Urothelium cell line (cell line): ENCODE measurements at places on chromosomes 12 and 14.

DNA sequence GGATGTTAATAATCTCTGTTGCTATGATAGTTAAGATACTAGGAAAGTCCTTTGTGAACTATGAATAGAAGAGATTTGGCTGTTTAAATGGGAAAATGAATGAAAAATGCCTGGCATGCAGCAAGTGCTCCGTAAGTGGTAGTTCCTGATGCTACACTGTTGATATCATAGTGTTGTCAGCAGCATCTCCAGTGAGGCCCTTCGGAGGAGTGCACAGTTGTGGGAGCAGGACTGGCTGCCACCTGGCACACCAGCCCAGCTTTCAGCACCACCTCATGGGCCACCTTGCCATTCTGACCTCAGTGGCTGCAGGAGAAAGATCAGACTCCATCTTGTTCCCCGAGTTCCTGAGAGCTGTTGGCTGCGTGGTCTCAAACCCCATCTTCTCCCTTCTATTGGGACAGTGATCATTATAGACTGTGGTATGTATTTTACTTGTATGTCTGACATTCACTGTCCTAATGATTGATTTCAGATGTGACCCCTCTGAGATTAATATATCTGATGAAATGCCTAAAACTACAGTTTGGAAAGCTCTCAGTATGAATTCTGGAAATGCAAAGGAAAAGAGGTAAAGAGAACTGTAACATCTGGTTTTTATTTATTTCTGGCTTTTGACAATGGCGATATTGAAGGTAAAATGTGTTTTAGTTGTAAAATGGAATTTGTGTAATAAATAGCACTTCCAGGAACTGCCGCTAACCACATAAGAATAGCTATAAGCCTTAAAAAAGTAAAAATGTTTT is 80.9 kb downstream of the SLC4A8 start:
- DNase-seq: no peak

DNA sequence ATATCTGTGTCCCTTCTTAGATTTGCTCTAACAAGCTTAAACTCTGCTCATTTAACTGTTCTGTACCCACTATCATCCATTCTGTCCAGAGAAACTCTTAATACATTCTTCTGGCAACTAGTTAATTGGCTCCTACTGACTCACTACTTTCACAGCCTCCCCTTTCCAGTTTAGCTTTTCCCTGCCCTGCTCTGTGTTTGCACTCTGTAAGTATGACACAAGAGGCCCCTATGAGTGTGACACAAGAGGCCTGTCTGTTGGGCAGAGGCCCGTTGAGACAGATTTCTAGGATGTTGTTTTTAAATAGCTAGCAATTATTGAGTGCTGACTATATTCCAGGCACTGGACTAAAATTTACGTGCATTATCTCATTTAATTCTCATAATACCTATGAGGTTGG is 246.0 kb upstream of the DAAM1 start:
- DNase-seq: no peak

GRCh38 chr14:50083467-50084337 is 32.7 kb downstream of the VCPKMT start:
- no peak for DNase-seq

- DNase-seq: peak; percentile 72
Observed at GRCh38 chr14:21063479-21063878, 5.9 kb downstream of the RNASE8 start.

- DNase-seq: no peak
Observed at GRCh38 chr12:24200010-24200409, 250.5 kb upstream of the SOX5 start.

GRCh38 chr14:73465823-73466532 is 7.6 kb upstream of the NUMB start:
- no peak for DNase-seq

GRCh38 chr14:89407856-89408255 is 9.2 kb downstream of the FOXN3 start:
- no peak for DNase-seq

DNA sequence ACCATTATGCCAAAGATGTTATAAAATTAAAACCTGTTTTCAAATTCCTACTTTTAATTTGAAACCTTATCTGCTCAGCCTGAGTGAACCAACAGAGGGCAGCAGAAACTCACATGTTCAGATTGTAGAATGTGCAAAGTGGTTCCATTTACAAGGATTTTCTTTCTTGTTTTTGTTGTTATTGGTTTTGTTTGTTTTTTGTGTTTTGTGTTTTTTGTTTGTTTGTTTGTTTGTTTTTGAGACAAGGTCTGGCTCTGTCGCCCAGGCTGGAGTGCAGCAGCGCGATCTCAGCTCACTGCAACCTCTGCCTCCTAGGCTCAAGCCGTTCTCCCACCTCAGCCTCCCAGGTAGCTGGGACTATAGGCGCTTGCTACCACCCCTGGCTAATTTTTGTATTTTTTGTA is 22.8 kb upstream of the GARIN2 start:
- DNase-seq: peak; percentile 54

- DNase-seq: no peak
Observed at GRCh38 chr14:101844219-101844618, 82.7 kb downstream of the PPP2R5C start.

- no peak for DNase-seq
Observed at GRCh38 chr14:89540009-89540829, 123.2 kb upstream of the FOXN3 start.

DNA sequence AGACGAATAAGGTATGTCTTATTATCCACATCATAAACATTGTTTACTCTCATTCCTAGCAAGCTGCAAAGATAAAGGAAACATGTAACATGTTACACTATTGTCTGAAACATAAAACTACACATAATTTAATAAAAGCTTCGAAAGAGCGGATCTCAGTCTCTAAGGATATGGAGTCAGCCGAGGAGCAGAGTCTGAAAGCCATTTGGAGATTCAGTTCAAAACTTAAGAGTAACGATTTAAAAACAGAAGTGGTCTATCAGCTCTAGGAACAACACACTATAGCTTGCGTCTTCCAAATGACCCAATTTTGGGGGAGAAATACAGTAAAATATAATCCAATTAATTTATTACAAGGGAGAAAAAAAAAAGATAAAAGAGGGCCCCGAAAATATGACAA is 775 bp downstream of the NEMF start:
- no peak for DNase-seq

- DNase-seq: no peak
Observed at GRCh38 chr12:16573398-16574077, 32.4 kb downstream of the LMO3 start.

DNA sequence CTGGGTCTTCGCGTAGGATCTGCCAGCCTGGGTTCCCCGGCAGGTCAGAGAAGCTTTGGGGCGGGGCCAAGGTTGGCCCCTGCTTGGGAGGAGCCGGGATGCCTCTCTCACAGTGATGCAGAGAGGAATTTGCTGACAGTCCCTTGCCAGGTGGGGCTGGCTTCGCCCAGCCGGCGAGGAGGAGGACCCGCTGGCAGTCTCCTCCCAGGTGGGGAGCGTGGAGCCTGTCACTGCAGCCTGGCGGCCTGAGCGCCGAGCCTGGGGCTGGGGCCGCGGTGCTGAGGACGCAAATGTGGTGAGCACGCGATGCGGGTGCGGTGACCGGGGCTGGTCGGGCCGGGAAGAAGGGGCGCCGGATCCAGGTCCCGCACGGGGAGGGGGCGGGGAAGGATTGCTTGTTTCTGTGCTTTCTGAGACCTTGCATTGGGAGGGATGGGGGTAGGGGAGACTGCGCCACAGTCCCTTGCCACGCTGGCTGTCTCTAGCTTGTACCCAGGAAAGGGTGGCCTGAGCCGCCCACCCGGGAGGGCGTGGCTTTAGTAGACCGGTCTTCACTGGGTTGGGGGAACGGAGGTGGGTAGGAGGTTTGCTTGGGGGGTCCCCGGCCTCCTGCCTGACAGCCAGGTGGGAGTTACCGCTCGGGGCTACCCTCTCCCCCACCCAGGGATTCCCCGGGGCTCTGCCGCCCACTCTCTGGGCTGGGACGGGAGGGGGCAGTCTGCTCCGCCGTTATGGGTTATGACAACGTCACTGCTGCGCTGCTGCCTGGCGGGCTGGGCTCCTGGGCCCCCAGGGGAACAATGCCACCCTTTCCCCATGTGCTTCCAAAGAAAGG is at the start of gene TMEM63C:
Gene TMEM63C, plus strand, starts transcription at position 196 of the 835 bp plus-strand sequence. CDS start 37,016 bp downstream, outside the sequence.
- DNase-seq: peak; percentile 96

GRCh38 chr14:98323836-98324235 is 948.2 kb downstream of the BCL11B start:
- DNase-seq: peak; percentile 4
